ENCODE measurements at places on chromosomes 6 and 20.

GRCh38 chr20:58884966-58885365 lies 32.5 kb downstream of the GNAS start:
- no peak for DNase-seq

- no peak for DNase-seq
Observed at GRCh38 chr20:49507741-49508434, 25.4 kb upstream of the KCNB1 start.

GRCh38 chr6:156943166-156943565 lies 166.0 kb downstream of the ARID1B start:
- DNase-seq, result no peak

- DNase-seq, result peak; percentile 22
Observed at GRCh38 chr20:46040902-46041535, 12.0 kb downstream of the SLC12A5 start.

- DNase-seq, result no peak
Observed at GRCh38 chr6:44645276-44645675, 257.8 kb downstream of the CDC5L start.

DNA sequence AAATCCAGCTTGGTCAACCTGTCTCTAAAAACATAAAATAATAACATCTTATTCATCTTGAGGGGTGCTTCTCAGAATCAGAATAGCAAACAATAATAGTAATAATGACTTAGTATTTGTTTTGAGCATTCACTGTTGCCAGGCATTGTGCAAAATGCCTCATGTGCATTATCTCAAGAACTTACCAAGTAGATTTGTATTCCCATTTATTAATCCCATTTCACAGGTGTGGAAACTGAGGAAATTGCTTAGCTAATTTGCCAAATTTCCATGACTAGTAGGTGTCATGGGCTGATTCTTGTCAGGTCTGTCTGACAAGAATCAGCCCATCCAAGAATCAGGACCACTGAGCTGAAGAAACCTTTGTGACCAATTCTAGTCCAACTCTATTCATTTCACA lies 5.5 kb downstream of the TTBK1 start:
- DNase-seq, result no peak

DNA sequence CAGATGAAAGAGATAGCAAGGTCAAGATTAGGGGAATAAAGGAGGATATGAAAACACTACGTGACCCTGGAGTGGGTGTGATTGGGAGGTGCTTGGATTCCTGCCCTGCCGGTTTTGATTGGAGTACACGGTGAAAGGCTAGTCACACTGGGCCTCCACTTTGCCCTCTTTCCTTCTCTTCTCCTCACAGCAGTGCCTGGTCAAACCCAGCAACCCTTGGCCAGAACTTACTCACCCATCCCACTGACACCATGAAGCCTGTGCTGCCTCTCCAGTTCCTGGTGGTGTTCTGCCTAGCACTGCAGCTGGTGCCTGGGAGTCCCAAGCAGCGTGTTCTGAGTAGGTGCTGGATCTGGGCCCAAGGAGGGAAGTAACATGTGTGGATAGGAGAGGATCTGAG lies at the start of gene WFDC13:
TSS of gene WFDC13 (plus strand) at position 166 of the 400 bp plus-strand sequence. CDS start at position 252, 86 bp downstream.
- no peak for DNase-seq

DNA sequence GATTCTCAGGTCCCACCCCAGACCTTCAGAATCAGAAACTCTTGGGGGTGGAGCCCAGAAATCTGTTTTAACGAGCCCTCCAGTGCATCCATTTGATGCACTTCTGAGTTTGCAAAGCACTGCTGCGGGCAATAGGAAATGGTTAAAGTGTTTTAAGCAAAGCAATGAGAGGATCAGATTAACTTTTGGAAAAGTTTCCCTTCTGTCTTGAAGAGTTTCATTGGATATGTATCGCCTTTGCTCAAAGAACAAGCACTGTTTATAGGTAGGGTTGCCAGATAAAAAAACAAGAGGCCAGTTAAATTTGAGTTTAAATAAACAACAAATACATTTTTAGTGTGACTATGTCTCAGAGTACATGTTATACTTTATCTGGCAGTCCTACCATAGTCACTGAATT lies 226.0 kb downstream of the BMP7 start:
- no peak for DNase-seq

GRCh38 chr6:25064006-25064405 lies 128.2 kb upstream of the RIPOR2 start:
- DNase-seq, result no peak

DNA sequence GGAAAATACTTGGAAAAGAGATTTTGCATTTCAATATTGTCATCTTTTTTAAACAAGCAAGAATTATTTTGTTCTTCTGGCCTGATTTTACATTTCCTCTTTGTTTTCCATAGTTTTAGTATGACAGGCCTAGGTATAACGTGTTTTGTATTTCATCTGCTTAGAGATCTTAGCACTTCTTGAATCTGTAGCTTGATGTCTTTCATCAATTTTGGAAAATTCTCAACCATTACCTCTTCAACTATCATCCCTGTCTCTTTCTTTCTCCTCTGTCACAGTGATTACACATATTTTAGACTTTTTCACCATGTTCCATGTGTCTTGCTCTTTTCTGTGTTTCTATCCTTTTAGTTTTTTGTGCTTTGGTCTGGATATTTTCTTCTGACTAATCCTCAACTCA lies 67.2 kb upstream of the PHACTR1 start:
- no peak for DNase-seq

DNA sequence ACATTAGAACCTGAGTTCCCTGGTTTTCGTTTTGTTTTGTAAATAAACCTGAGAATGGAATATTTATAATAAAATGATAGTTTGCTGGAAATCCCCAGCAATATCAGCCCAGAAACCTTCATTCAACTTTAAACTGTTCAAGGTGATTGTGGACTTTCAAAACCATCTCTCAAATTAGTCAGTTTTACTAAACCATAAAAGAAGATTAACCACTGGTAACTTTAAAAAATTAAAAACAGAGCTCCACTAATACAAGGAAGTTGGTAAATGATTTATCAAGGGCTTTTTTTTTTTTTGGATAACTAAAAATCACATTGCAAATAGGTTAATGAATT lies 10.0 kb downstream of the MBOAT1 start:
- no peak for DNase-seq

GRCh38 chr20:51378171-51378928 lies 164.2 kb downstream of the NFATC2 start:
- no peak for DNase-seq

- DNase-seq, result no peak
Observed at GRCh38 chr6:44327760-44328159, 14.6 kb upstream of the AARS2 start.

DNA sequence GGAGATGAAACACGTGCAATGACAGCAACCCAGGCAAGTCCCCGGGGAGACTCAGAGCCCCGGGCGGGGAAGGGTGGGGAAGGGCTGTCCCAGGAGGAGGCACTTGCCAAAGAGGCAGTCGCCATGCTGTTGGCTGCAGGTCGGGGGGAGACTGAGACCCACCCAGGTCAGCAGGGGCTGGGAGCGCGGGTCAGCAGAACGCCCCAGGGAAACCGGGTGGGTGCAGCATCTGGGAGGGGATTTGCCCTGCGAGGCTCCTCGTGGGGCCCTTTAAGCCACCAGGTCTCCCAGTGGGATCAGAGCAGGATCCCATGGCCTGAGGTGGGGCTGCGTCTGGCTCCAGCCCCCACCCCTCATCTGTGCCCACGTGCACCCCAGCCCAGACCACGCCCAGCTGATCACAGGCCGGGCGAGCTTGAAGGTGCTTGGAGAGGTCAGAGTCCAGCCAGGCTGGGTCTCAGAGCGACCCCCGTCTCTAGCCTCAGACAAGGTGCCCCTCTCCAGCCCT lies 65.5 kb downstream of the YTHDF1 start:
- DNase-seq, result no peak

- no peak for DNase-seq
Observed at GRCh38 chr6:23323897-23324296, 754.5 kb downstream of the HDGFL1 start.

DNA sequence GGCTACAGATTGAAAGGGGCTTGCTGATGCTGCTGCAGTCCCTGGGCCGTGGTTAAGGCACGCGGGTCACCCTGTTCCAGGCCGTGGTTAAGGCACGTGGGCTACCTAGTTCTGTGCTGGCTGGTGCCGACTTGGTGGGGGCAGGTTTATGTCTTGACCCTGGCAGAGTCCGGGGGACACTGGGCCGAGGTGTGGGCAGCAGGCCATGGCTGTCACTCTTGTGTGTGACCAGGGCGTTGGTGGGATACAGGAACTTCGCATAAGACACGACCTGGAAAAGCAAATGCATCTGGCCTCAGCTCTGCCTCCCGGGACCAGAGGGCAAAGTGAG lies 6.4 kb downstream of the RPS21 start:
- no peak for DNase-seq

GRCh38 chr6:73746787-73747186 lies 50.8 kb downstream of the CD109 start:
- no peak for DNase-seq

- DNase-seq, result no peak
Observed at GRCh38 chr20:57384486-57384885, 6.7 kb upstream of the RBM38 start.

DNA sequence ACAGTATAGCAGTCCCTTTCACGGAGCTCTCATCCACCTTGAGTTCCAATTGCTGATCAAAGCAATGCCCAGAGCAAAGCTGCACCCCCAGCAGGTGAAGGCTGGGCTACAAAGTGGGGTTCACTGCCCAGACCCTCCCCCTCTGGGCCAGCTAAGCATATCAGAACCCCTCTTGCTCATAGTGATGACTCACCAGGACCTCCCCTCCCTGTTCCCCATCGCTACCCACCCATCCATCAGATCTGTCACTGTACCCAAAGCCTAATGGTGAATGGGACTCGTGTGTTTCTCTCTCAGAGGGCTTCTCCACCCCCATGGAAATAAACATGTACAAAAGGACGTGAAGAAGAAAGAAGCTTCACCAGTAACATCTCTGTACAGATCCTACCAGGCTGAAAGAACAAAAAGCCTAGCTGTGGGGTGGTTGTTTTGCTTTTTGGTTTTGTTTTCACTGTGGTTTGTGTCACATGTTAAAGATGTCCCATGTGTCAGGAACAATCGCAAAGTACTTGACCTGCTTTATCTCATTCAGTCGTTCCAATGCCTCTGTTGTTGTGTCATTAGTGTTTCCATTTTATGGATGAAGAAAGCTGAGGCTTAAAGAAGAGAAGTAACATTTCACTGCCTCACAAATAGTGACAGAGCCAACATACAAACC lies 518.5 kb downstream of the CD83 start:
- DNase-seq, result no peak

DNA sequence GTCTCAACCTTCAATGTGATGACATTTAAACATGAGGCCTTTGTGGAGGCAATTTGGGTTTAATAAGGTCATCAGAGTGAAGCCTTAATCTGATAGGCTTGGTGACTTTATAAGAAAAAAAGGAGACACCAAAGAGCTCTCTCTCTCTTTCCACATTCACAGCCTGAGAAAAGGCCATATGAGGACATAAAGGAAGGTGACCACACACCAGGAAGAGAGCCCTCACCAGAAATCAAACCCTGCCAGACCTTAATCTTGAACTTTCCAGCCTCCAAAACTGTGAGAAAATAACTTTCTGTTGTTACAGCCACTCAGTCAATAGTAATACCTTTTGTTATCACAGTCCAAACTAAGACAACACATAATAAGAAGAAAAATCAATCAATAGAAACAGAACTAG lies 47.7 kb downstream of the COL12A1 start:
- no peak for DNase-seq

DNA sequence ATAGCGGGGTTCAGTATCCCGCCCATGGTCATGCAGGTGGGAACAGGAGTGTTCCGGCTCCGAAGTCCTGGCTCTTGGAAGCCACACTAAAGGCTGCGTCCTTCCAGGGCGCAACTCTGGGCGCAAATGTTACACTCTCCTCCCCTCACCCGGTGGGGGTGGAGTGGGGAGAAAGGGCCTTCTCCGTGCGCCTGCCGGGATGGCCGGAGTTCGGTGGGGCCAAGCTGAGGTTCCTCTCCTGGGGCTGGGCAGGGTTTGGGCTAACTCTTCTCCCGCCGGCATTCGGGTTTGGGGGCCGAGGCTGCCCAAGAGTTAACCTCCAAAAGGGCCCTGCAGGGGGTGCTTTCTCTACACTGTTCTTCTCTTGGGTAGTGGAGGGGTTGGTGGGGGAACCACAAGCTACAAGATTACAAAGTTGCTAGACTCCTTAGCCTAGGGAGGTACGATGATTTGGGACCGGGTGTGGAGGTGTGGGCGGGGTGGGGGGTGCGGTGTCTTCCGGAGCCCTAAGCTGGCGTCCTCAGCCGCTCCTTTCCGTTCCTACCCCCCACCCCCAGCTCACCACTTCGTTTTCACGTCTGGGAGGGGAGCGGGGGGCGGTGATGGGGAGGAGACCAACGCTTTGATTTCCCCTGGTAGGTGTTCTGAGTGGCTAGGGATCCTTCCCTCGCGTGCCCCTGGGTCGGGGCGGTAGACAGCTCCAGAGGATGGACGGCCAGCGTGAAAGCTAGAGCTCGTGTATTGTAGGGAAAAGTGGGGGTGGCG lies 12.3 kb downstream of the NRN1 start:
- DNase-seq, result no peak

DNA sequence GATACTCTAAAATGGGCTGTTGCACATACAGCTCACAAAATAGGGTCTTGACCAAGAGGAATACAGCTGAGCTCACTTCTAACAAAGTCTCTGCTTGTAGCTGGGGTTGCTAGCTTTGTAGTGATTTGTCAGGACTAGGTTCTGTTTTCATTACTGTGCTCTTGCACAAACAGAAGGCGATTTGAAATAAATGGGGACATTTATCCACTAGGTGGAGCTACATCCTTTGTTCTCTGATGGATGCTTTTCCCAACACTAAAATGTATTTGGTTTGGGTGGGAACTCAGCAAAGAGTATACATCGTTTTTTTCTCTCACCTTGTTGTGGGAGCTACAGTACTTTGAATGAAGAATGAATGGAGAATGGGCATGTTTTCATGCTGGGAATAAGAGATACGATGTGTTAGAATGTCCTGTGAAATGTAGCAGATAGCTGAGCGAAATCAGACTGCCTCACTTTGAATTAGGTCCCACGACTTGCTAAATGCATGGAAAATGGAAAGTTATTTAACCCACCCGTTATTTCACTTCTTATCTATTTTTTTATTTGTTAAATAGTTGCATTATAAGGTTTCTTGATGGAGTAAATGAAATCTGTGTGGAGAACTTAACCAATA lies 494.7 kb upstream of the MAP3K7 start:
- no peak for DNase-seq

GRCh38 chr6:162251257-162251656 lies 476.3 kb downstream of the PRKN start:
- no peak for DNase-seq

DNA sequence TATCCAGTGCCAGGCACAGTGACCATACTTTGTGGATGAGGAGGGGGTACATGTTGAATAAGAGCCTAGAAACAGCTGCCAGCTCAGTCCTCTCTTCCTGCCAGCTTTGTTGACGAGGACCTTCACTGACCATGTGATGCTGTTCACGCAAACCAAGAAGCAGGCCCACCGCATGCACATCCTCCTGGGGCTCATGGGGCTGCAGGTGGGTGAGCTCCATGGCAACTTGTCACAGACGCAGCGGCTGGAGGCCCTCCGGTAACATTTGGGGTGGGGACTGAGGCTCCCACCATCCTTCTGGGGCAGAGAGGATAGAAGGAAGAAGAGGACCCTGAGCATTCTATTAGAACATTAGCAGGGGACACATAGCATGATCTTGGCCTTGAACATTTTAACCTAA lies 15.6 kb downstream of the DDX27 start:
- DNase-seq, result no peak

GRCh38 chr6:105161421-105161820 lies 18.4 kb downstream of the POPDC3 start:
- no peak for DNase-seq

Data from stimulated activated CD4-positive, alpha-beta T cell treated with anti-CD3 and anti-CD28 coated beads, Interleukin-12 subunit alpha, Interleukin-12 subunit beta, amount 100 ng/mL, for 24 hours (primary cell).